CD4-positive, alpha-beta T cell treated with Interleukin-4 for 1 hour (primary cell): ENCODE measurements at places on chromosomes 1 and 21.

DNA sequence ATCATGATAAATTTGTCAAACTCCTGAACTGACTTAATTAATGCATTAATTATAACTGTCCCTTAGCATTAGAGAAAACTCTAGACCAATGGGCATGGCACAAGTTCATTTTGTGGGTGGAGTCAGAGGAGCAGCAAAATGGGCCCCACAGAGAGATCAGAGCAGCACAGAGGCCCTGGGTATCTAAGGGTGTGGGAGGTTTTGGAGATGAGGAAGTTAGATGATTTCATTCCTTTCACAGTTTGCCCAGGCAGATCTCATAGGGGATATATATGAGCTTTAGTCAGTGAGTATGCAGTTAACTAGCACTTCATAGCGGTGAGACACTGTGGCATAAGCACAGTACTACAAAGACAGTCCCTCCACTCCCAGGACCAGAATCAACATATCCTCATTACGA is 117.3 kb downstream of the MAB21L3 start:
- no peak for DNase-seq

DNA sequence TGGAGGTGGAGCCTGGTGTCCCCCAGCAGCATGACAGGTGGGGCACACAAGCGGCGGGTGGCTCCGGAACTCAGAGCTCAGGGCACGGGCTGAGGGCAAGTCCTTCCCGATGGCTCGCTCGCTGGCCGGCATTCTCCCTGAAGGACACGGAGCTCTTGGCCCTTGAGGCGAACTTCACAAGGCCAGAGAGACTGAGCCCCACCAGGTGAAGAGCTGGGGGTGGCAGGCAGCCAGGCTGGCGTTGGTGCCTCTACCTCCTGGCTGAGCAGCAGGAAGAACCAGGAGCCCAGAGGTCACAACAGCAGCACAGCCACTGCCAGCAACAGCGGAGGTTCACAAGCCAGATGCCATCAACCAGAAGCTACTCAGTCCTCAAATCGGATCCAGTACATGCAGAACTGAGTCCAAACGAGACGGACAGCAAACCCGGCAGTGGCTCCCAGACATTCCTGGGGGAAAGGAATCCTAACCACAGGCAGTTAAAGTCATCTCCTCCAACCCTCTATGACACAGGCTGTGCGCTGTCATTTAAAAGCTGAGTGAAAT is 54.1 kb downstream of the NPHP4 start:
- no peak for DNase-seq

DNA sequence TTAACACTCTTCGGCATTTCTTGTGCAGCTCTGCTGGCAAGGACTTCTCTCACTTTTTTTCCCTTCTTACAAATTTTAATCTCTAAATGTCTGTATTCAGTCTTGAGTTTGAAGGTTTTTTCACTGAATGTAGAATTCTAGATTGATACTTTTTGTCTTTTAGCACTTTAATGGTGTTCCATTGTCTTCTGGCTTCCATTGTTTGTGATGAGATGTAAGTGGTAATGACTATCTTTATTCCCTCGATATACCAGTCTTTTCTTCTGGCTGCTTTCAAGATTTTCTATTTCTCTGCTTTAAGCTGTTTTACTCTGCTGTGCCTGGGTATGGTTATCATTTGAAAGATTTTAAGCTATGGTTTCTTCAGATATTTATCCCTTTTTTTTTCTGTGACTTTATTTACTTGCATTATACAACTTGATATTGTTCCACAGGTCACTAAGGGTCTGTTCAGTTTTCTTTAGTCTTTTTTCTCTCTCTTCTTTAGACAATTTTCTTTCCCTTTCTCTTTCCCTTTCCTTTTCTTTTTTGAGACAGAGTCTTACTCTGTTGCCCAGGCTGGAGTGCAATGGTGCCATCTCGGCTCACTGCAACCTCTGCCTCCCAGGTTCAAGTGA is 35.8 kb downstream of the DYRK1A start:
- no peak for DNase-seq

DNA sequence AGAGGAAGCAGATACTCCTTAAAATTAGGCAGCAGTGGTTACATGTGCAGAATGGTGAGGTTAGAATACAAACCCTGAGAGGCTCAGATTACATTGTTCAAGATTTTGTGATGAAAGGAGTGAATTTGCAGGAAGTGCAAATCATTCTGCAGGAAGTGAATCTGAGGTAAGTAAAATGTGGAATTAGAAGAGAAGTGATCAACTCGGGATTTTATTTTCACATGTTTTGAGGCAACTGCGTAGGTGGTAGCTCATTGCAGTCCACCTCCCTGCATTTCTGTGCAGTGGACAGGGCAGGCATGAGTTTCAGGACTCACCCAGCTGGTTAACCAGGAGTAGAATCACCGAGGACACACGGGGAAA is 2.1 kb upstream of the PLA2G2C start:
- DNase-seq: no peak

DNA sequence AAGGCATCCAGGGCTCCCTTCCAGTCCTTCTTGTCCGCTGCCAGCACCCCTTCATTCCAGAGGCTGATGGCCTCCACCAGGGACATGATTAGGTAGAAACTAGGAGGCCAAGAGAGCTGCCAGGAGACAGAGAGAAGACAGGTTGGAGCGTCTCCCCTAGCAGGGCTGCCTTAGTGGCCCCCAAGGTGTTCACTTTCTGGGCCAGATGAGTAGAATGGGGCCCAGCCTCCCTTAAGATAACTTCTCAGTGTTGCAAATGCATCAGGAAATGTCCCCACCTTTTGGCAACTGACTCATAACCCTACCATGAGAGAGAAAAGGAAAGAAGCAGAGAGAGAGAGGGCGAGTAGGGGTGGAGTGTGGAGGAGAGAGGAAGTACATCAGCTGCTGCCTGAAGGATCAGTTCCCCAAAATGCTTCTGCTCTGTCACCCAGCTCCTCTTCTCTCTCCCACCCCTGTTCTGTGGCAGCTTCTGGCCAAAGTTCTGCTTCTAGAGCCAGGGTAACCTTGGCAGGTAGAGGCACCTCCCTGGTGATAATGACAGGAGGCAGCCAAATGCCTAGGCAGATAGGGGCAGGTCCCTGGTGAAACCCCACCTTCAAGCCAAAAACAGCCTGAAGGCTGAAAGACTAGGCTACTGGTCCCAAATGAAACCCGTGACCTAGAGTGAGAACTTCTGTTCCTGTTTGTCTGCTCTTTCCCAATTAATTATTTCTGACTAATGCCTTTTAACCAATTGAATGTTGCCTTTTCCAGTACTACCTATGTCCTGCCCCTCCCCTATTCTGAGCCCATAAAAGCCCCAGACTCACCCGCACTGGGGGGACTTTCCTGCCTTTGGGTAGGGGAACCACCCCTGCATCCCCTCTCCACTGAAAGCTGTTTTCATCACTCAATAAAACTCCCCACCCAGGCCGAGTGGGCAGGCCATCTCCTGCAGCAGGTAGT is at the start of gene NCF2:
Gene NCF2, minus strand, starts transcription at position 216 of the 948 bp plus-strand sequence. Its CDS starts 130 bp downstream, at position 86.
- peak; percentile 48 for DNase-seq

DNA sequence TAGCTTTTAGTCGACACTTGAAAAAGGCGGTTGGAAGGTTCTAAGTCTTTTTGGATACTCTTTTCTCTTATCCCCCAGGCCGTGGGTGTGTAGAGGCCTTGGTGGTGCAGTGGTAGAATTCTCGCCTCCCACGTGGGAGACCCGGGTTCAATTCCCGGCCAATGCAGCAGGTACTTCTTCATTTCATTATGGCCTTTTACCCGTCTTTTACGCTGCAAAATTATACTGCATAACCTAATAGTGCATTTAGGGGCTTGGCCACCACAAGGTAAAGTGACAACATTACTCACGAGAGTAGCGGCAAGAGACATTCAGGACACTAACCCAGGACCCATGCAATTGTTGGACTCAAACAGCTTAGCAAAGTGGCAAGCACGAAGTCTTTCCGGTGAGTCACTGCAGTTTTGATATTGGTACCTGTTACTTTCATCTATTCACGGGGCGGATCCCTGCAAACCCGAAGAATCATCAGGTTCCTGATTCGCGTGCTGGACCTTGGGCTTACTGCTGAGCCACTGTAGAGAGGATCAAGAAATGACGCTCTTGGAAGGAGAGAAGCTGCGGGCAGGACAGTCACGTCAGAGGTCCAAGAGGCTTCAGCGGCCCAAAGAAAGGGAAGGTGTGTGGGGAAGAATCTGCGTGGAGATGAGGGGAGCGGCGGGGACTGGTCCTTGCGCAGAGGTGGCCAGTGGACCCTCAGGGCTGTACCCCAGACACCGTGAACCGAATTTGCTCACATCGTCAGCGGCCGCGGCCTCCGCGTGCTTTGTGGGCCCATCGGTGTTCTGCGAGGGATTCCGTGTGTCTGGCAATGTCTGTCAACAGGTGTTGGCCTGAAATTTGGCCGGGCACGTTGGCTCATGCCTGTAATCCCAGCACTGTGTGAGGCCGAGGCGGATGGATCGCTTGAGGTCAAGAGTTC is 12.9 kb upstream of the RNU1-4 start:
- DNase-seq: peak; percentile 33

GRCh38 chr1:232291681-232292080 is 338.3 kb downstream of the SIPA1L2 start:
- DNase-seq: no peak

- DNase-seq: no peak
Measured at GRCh38 chr21:44523567-44524413, 16.2 kb downstream of the KRTAP10-1 start.

- no peak for DNase-seq
Measured at GRCh38 chr1:180097326-180097605, 57.4 kb upstream of the QSOX1 start.

- DNase-seq: no peak
Measured at GRCh38 chr1:76073481-76073880, 1.1 kb upstream of the ST6GALNAC3 start.
